ENCODE measurements at places on chromosomes 2 and 18. TPM values are rescaled to one million over a fixed set of nuclear protein-coding genes. Genes with fewer than 3 reads are reported as not detected.

DNA sequence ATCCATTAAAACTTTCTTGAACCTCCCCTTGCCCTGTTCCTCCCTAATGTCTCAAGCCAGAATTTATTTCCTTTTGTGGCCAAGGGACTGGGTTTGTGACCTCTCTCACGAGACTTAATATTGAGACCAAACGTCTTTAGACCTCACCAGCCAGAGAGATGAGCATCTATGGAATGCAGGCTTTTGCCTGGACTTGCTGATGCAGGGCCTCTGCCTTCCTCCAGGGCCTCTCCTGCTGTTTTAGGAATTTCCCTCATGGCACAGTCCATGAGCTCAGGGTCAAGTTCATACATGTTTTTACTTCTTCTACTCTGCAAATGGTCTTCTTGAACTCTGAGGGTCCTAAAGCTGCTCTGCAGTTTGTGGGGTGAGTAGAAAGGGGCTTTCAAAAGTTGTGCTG lies 22.3 kb downstream of the IL1B start:
- no peaks in the 10 kb centered on the region for H3K36me3 ChIP-seq
- DNase-seq, result no peak
- H3K27me3 ChIP-seq, result no peaks in the 10 kb centered on the region
- H3K4me1 ChIP-seq, result peaks cover 51% of the 10 kb centered on the region
- H3K4me3 ChIP-seq, result no peak overlapping the region

- H3K4me1 ChIP-seq, result no peaks in the 10 kb centered on the region
- H3K4me3 ChIP-seq, result no peak overlapping the region
- no peak overlapping the region for H3K27ac ChIP-seq
- H3K27me3 ChIP-seq, result no peaks in the 10 kb centered on the region
- no peaks in the 10 kb centered on the region for H3K36me3 ChIP-seq
Measured at GRCh38 chr2:31812051-31812798, 198.6 kb downstream of the MEMO1 start.

Gene DSG1
- not detected for total RNA-seq

DNA sequence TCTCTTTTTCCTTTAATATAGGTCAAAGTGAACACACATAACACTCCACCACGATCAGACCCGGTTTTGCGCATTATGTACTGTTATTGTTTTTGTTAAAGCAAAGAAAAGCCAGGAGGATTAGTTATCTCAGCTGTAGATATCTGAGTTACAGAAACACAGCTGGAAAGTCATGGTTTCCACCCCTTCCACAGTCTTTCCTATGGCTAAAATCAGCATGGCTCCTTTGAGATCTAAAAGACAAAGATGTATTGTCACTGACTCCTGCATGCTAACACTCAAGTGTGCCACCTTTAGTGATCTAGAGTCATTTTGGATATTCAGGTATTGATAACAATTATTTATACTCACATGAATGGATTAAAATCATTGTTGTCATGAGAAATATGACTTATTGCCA lies 260.0 kb downstream of the FIGN start:
- H3K4me3 ChIP-seq, result no peak overlapping the region
- H3K4me1 ChIP-seq, result peaks cover 17% of the 10 kb centered on the region
- no peaks in the 10 kb centered on the region for H3K27me3 ChIP-seq

- DNase-seq, result no peak
- H3K4me3 ChIP-seq, result no peak overlapping the region
- H3K27me3 ChIP-seq, result no peaks in the 10 kb centered on the region
- H3K36me3 ChIP-seq, result no peaks in the 10 kb centered on the region
Measured at GRCh38 chr18:65279668-65280305, 471.0 kb upstream of the CDH7 start.

DNA sequence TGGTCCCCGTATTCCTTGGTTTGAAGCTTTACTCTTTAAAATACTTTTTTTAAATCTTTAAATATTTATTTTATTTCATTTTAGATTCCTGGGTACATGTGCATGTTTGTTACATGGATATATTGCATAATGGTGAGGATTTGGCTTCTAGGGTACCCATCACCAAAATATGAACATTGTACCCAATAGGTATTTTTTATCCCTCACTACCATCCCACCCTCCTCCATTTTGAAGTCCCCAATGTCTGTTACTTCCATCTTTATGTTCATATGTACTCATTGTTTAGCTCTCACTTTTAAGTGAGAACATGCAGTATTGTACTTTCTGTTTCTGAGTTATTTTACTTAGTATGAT lies 59.5 kb upstream of the IL1RL1 start:
- H3K4me3 ChIP-seq, result no peak overlapping the region
- H3K36me3 ChIP-seq, result peaks cover 1% of the 10 kb centered on the region
- peaks cover 3% of the 10 kb centered on the region for H3K27me3 ChIP-seq
- DNase-seq, result no peak
- H3K27ac ChIP-seq, result no peak overlapping the region

GRCh38 chr2:74740741-74741431 lies 86.8 kb downstream of the SEMA4F start:
- H3K4me3 ChIP-seq, result peak overlapping the region; percentile 20
- peak overlapping the region; percentile 97 for H3K27ac ChIP-seq
- H3K36me3 ChIP-seq, result peaks cover 10% of the 10 kb centered on the region
- peaks cover 45% of the 10 kb centered on the region for H3K4me1 ChIP-seq

Gene C2orf66
- total RNA-seq, result not detected

DNA sequence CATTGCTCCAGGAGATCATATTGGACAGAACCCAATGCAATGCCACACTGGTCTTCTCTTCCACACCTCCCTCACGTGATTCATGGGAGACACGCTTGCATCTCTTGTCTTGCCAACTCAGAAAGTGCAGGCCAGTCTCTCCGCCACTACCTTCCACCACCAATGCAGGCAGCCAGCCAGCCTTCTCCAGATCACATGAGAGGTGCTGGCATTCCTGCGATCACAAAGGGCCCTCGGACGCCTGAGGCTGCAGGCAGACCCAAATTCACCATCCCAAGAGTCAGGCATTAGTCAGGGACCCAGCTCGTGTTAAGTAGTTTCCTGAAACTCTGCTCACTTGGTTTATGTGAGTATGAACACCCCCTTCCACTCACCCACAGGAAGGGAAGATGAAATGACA lies 437.0 kb upstream of the ETAA1 start:
- H3K27me3 ChIP-seq, result no peaks in the 10 kb centered on the region
- no peak overlapping the region for H3K27ac ChIP-seq
- H3K4me3 ChIP-seq, result no peak overlapping the region
- peaks cover 2% of the 10 kb centered on the region for H3K4me1 ChIP-seq

DNA sequence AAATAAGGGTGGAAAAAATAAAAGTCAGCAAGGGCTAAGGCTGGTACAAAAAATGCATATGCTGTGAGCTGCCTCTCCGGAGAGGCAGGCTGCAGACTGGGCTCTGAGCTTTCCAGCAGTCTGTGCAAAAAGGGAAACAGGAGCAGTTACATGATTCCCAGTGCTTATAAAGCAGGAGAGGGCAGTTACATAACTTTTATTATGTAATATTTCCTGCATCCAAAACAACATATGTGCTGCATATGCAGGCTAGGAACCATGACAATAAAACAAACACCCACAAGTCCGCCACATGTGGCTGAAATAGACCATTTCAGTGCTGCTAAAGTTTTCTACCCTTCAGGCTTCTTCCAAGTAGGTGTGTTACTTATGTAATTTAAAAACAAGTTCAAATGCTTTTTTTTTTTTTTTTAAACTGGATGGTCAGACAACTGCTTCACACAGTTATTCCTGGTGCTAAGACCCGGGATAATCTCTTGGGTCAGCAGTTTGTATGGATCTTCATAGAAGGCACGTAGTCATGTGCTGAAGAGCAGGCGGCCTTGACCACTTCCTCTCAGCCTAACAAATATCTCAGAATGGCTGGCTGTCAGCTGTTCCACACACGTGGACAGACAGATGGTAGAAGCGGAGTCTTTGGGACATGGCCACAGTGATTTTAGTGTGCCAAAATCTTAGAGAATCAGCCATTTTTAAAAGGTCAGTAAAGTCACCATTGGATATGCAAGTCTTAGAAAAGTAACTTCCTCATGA lies 43.5 kb downstream of the ARMC9 start:
- H3K27ac ChIP-seq, result peak overlapping the region; percentile 63
- H3K4me1 ChIP-seq, result peaks cover 7% of the 10 kb centered on the region
- H3K36me3 ChIP-seq, result peaks cover 46% of the 10 kb centered on the region
- no peak overlapping the region for H3K4me3 ChIP-seq
- DNase-seq, result no peak

DNA sequence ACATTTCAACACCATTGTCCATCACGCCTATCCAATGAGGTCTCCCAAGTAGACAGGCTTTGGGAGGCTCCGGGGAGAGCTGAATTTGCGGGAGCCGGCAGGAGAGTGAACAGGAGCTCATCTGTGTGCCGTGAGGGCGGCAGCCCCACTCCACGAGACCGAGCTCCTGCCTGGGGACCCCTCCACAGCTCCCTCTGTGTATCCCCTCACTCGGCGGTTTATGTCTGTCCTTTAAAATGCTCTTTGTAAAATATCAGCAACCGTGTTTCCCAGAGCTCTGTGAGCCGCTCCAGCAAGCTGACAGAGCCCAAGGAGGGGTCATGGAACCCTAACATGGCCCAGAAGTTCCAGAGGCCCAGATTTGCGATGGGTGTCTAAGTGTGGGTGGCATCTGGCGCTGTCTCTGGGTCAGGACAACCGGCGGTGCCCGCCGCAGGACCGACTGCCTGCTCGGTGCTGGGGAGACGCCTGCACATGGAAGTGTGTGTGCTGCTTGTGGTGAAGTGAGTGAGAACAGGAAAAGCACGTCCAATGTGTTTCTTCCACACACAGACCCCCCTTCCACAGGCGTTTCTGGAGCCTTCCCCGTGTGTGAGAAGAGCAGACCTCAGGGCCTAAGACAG lies 34.8 kb downstream of the SLC66A2 start:
- H3K4me1 ChIP-seq, result no peaks in the 10 kb centered on the region
- peaks cover 20% of the 10 kb centered on the region for H3K36me3 ChIP-seq

Gene TBR1
- not detected for total RNA-seq

DNA sequence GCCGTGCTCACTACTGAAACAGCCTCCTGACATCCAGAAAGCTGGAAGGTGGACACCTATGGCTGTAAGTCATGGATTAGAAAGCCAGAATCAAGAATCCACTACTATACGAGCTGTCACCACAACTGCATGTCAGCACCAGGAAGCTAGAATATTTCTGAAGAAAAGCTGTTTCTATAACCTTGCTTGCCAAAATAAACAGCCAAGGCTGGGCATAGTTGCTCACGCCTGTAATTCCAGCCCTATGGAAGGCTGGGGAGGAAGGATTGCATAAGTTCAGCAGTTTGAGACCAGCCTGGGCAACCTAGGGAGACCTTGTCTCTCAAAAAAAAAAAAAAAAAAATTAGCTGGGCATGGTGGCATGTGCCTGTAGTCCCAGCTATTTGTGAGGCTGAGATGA lies 96.3 kb upstream of the GAREM1 start:
- no peaks in the 10 kb centered on the region for H3K36me3 ChIP-seq
- H3K27ac ChIP-seq, result no peak overlapping the region
- H3K4me1 ChIP-seq, result no peaks in the 10 kb centered on the region
- DNase-seq, result no peak

DNA sequence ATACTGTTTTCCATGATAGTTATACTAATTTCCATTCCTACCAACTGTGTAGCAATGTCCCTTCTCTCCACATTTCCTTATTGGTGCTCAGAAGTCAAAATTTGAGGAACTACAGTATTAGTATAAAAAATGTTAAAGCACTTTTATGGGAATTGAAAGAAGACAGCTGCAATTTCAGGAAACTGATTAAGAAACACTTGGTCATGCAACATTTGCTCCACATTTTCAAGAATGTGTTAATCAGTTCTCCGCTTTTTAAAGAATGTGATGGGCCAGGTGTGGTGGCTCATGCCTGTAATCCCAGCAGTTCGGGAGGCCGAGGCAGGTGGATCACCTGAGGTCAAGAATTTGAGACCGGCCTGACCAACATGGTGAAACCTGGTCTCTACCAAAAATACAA lies 33.6 kb upstream of the MGAT4A start:
- peaks cover 20% of the 10 kb centered on the region for H3K4me1 ChIP-seq
- peaks cover 3% of the 10 kb centered on the region for H3K36me3 ChIP-seq
- no peak for DNase-seq
- H3K27me3 ChIP-seq, result peaks cover 32% of the 10 kb centered on the region
- no peak overlapping the region for H3K4me3 ChIP-seq
